ENCODE measurements at places on chromosomes 16 and 17.

DNA sequence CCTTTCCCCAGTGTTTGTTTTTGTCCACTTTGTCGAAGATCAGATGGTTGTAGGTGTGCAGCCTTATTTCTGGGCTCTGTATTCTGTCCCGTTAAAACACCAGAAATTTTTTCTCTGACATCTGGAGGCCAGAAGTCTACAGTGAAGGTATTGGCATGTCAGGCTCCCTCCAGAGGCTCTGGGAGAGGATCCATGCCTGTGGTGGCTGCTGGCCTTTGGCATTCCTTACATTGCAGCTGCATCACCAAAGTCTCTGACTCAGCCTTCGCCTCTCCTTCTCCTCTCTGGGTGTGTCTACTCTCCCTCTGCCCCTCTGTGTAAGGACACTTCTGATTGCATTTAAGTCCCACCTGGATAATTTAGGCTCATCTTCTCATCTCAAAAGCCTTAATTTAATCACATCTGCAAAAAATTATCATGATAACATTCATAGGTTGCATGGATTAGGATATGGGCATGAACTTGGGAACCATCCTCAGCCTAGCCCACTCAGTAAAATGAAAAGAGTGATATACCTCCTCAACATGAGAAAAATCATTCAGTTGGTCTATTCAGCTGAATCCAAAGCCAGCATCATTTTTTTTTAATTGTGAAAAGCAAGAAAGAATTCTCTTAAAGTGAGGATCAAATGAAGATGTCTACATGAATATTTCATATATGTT lies 78.0 kb downstream of the MAP2K6 start:
- DNase-seq = no peak

DNA sequence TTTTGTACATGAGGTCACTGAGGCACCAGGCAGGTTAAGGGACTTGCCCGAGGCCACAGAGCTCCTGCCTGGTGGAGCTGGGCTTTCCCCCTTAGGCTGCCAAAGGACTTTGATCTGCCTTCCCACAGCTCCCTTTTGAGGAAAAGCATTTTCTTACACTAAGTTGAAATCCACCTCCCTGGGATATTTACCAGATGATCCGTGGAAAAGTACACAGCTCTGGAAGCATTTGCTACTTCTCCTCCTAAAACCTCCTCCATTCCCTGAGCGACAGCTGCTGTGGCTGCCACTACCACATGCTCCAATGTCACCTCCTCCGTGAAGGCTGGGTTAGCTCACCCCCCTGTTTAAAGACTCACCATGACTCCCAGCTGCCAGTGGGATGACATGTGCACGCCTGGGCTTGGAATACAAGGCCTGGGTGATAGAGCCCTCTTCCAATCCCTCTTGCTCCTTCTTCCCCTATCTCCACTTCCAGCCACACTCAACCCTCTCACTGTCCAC lies 1.2 kb upstream of the MPRIP start:
- DNase-seq = no peak

GRCh38 chr17:4247971-4248388 lies 15.8 kb downstream of the ANKFY1 start:
- no peak for DNase-seq

- DNase-seq = no peak
Observed at GRCh38 chr16:28149011-28149888, 62.5 kb downstream of the XPO6 start.

DNA sequence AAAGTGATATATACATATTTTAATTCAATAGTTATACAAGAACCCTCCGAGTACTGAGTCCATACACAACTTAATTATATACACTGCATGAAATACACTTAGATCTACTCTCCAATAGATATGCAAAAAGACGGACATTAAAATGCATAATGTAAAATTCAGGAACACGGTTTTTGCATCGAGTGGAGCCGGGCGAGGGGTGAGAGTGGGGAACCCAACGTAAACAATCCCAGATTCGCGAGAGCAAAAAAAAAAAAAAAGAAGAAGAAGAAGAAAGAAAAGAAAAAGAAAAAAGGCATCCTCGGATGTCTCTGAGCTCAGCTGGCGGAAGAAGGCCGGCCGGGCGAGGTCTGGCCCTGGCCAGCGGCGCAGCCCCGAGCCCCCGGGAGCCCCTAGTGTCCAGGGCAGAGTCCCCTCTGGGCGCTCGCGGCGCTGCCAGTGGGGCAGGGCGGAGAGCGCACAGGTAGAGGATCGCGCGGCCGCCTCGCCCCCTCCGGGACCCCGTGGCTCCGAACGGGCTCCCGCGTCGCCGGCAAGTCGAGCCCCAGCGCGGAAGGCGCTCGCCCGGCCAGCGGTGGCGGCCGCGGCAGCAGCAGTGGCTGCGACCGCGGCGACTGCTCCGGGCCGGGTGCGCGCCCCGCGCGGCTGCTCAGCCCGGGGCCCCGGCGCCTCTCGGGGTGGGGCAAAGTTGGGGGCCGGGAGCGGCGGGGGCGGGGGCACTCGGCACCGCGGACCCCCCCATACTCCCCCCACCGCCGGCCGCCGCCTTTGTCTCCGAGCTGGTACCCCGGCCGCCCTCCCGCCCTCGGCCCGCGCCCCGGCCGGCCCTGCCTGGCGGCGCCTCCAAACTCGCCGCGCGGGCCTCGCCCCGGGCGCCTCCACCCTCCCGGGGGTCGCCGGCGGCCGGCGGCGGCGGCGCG lies 9.6 kb upstream of the ZFHX3 start:
- no peak for DNase-seq
